ENCODE measurements at places on chromosomes 2 and 18.

GRCh38 chr2:124797049-124797448 is 772.0 kb downstream of the CNTNAP5 start:
- DNase-seq: no peak

GRCh38 chr18:74840492-74841167 is 243.0 kb downstream of the ZNF407 start:
- DNase-seq: peak; percentile 25

DNA sequence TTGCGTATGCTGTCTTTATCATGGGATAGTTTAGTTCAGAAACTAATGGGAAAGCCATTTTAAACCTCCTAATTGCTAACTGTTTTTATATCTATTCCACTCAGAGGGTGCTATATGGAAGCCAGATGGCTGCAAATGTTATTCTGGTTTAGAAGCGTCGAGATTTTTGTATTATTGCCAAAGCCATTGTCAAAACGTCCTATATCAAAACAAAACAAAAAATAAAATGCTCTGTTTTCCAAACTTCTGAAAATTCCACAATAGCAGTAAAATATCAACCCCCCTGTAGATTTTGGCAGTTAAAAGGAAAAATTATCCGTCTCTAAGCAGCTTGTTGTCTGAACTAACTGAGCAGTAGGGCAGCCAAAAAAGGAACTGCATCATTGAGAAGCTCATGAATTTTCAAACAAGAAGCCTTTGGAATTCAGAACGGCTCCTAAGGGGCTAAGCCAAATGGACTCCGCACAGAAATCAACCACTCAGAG is 195.4 kb upstream of the CWC22 start:
- DNase-seq: no peak

GRCh38 chr2:237408335-237409000 is 5.5 kb downstream of the COL6A3 start:
- no peak for DNase-seq

- DNase-seq: no peak
Observed at GRCh38 chr2:63740943-63741342, 100.8 kb upstream of the UGP2 start.

- no peak for DNase-seq
Observed at GRCh38 chr18:11653521-11653920, 35.5 kb upstream of the GNAL start.

GRCh38 chr2:8999102-8999446 is 4.4 kb downstream of the MBOAT2 start:
- no peak for DNase-seq

GRCh38 chr2:22329211-22330154 is 1055.5 kb upstream of the KLHL29 start:
- no peak for DNase-seq

GRCh38 chr2:84388133-84388532 is 70.9 kb downstream of the SUCLG1 start:
- no peak for DNase-seq

GRCh38 chr2:23077596-23077995 is 307.4 kb upstream of the KLHL29 start:
- DNase-seq: no peak

DNA sequence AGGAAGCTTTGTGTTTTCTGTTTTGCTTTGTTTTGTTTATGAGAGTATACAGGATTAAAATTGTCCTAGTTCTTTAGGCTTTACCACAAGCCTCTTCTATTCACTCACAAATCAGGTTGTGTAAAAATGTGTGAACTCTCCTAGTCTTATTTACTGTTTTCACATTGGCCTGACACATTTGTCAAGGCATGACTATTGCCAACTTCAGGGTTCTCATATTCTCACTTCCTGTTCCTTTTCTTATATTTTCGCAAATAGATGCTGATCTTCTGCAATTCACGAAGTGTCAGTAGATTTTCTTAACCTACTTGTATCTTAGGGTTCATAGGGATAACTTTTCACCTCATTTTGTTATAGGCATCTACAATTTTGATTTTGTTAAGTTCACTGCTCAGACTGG is 67.1 kb downstream of the CCDC102B start:
- DNase-seq: no peak

DNA sequence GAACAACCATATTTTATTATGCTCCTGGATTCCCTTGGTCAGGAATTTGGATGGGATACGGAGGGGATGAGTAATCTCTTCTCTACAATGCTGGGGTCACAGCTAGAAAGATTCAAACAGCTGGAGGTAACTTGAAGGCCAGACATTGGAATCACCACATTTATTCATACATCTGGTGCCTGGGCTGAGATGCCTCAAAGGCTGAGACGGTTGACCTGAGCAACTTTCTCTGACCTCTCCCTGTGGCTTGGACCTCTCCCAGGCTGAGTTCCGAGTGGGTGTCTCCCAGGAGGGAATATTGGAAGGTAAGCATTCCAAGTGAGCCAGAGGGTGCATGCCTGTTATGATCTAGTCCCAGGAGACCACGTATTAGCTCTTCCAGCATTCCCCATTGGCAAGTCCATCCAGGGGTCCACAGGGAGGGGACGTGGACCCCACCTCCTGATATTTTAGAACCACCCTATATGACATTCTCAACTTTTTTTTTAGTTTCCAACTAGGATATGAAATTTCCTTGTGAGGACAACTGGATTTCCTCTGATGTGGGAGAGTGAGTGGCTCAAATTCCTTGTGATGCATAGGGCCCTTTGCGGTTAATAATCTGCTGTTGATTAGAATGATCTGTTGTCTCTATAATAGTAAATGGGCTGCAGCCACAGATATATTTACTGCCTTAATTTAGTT is 101.8 kb downstream of the MRPS9 start:
- no peak for DNase-seq

GRCh38 chr2:215542690-215543089 is 106.8 kb upstream of the FN1 start:
- DNase-seq: no peak

GRCh38 chr2:18829251-18829902 is 240.0 kb upstream of the NT5C1B start:
- no peak for DNase-seq

DNA sequence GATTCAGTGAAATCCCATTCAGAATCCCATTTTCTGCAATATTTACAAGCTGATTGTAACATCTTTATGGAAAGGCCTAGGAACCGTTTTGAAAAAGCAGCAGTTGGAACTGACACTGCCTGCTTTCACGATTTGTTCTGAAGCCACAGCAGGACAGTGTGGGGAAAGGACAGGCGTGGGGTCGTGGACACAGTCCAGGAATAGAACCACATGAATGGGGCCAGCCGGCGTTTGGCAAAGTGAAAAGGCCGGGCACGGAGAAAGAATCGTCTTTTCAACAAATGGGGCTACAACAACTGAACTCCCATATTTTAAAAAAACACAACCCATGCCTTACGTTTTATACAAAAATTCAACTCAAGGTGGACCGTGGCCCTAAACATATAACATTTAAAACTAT is 69.8 kb downstream of the SLC66A2 start:
- DNase-seq: no peak

DNA sequence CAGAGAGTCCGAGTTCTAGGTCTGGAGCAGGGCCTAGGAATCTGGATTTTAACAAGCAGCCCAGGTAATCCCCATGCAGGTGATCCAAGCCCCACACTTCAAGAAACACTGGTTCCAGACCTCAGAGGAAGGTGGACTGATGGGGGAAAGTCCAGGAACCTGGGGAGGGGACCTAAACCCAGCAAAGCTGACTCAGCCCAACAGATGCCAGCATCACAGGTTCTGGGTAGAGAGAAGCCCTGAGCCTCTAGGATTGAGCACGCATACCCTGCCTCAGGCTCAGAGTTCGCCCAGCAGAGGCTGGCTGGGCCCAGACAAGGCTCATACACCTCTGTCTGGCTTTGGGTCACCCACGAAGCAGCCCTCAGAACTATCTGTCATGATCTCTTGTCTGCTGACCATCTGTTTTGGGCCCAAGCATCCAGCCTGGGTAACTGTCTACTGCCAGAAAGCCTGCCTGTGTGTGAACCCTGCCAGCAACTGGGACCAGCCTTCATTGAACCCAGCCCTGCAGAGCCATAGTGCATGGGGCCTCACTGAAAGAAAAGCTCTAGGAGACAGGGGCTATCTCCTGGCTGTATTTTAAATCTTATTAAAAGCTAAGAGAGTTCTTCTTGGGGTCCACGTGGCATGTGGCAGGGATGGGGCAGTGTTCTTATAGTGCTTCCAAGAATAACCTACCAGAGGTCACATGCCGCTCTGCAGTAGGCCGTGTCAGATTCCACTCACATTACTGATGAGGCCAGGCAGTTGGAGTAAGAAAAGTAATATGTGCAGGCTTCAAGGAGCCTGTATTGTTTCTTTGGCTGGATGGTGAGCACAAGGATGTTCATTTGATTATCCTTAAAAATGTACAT is 7.4 kb downstream of the TMEM127 start:
- DNase-seq: no peak

DNA sequence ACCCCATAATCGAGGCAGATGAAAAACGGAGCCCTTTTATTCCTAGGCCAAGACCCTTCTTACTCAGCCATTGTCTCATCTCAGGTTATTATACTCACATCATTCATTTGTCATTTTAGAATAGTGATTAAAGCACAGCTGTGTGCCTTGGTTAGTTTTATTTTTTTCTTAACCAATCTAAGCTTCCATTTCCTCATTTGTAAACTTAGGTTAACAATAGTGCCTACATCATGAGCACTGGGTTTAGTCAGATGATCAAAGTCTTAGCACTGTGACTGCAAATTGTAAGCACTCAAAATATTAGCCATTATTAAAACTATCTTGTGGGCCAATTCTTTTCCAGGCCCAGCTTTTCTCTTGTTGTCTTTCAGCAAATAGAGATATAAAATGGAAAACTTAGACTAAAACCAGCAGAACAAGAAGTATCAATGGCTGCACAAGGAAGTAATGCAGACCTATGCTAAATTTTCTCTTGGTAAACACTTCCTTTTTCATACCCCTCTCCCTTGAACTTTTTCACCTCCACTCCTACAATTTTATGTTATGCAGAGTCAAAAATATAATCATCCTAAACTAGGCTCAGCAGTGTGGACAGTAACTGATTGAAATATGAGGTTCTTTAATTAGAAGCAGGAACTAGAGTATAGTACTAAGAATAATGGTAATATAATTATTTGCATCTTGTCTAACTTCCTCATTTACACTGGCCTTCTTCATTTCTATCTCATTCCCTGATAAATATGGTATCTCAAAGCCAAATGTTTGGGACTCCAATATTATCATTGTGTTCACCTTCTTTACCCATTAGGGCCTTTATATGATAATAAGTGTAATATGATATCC is 21.5 kb upstream of the GALNT3 start:
- DNase-seq: no peak

GRCh38 chr2:227228061-227228667 is 63.7 kb downstream of the COL4A3 start:
- no peak for DNase-seq

DNA sequence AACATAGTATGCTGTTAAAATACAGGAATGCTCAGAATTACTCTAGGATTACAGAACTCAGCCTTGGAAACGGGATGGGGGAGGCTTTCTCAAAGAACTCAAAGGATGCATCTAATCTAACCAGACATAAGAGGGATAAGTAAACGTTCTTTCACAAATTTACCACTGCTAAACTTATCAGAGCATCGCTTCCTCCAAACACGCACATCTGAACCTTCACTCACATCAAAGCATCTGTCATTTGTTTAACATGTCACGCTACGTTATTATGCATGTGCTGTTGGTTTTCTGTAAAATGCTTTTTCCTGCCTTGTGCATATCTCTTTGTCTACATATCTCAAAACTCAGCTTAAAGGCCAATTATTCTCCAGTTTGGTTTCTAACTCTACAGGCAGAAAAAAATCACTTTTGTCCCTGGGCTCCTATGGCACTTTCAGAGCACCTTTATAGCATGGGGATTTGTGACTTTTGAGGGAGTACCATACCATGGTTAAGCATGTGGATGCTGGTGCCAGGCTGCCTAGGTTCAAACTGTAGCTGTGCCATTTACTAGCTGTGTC is 106.7 kb upstream of the FSHR start:
- DNase-seq: no peak

DNA sequence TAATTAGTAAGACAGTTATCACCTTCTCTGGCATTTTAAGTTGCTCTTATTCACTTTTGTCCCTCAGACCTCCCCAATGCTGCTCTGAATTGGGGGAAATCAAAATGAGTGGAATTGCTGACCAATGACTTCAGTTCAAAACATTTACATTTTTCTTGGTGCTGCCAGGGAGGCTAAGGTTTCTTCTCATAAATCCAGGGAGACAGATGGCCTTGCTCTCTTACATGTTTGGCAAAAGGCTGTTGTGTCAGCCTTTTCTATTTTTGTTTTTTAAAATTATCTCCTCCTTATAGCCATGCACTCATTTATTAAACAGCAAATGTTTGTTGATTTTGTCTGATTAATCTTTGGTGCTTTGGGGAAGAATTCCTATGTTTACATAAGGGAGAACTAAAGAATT is 82.0 kb downstream of the GALNT13 start:
- DNase-seq: no peak

- DNase-seq: no peak
Observed at GRCh38 chr2:185132501-185133041, 534.2 kb downstream of the ZNF804A start.

- DNase-seq: no peak
Observed at GRCh38 chr2:10554961-10555809, 107.1 kb upstream of the ODC1 start.

GRCh38 chr18:72122103-72122502 is 422.0 kb downstream of the CBLN2 start:
- DNase-seq: no peak

DNA sequence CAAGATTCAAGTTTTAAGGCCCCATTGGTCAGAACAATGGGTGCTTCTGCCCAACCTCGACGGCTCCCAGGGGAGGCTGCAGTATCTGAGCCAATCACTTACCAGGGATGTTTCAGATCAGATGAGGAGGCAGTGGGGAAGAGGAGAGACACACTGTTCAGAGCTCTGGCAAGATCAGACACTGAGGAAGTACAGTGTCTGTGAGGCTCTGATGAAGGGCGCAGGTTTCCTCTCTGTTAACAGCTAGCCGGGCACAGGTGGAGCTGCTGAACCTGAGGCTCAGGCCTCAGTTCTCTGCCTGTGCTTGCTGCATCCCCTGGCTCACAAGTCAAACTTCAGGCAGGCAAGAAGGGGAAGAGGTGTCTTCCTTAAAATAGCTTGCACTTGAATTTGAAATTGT is 69.7 kb downstream of the TPO start:
- DNase-seq: no peak

DNA sequence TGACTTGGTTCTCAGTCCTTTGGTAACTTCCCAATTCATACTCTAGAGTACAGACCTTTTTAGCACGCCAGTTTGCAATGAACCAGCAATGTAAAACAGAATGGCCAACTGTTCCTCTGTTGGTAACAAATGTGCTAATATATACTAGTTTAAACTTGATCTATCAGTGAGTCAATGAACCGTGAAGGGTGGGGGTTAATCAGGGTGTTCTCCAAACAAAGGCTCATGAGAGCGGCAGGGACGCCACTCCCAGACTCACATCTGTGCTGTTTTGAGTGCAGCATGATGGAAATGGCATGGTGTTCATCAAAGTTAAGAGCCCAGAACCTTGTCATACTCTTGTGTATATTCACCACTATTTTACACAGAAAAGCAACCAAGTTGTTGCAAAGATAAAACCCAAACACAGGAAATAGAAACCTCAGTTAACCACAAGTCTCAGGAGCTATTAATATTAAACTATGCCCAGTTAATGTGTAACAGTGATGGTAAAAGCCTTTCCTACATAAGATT is 70.3 kb downstream of the CERKL start:
- no peak for DNase-seq
